ENCODE measurements at places on chromosomes 16 and 17.
A peak's percentile ranks its signal among the peaks of the same experiment; 100 is the strongest.

DNA sequence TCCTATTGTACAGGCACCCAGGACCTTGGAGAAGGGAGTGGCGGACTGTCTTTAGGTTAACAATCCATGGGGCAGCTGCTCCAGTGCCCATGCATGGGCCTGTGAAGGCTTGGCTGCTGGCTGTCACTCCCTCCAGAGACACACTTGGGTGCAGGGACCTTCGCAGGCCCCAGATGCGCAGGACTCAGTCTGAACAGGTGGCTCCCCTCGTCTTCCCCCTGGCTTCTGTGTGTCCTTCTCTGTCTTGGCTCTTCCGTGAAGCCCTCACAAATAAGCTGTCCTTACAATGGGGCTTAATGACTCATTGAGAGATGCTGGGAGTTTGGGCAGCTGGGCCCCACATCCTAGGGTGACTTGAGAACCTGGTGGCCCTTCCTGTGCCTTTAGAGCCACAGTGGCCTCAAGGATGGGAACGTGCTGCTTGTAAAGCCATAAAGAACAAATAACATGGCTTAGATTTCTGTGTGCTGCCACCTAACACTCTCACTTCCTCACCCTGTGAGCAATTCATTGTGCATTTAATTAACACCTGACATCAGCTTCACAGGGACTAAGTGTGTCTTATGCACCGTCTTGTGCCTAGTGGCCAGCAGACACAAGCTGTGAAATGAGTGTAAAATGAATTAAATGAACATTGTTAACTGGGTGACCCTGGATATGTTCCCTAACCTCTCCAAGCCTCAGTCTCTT lies 340.7 kb downstream of the SNX29 start:
- DNase-seq, result no peak

DNA sequence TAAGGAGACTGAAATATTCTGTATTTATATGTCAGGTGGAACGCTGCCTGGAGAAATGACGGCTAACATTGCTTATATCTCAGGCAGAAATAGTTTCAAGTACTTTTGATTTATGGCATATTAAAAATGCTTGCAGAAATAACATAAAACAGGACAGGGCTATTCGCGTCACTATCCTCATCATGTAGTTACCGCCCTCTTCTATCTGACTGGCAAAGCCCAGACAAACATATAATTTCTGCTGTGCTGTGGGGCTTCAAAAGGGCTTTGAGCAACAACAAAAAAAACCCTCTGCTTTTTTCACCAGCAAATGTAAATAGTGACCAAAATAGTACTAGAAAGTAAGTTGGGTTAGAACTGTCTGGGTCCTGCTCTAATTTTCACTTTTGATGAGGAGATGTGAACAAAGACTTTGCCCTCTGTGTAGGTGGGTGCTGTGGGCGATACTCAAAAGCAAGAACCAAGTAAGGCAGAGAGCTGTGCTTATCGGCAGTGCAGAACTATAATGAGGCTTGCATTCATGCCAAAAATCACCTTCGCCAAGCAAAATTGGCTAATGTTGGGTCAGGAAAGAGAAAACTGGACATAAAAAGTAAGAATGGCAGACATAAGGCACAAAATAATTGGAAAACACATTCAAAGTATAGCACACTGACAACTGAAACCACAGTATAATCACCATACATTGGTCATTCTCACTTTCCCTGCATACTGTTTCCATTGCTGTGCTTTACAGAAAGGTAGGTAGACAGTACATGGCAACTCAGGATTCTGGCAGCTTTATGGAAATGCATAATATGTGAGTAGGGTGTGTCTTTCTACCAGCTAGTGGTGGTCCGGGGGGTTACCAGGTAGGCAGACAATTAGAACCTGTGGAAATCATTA lies 151.2 kb upstream of the AXIN2 start:
- no peak for DNase-seq

- DNase-seq, result no peak
Observed at GRCh38 chr17:75812096-75813013, 27.7 kb downstream of the UNK start.

DNA sequence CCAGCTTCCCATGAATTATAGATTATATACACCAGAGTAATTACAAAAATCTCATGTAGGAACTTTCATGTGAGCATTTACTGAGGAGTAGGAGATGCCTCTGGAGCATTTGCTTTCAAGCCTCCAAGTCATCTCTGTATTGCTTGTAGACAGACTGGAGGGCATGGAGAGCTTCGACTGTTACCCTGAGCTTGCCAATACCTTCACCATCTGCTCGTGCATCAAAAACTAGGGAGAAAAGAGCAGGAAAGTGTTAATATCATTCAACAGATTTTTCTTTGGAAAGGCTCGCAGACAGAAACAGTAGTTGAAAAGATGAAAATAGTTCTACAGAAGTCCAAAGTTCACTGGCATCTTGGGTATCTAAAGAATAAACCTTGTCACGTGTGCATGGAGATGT lies 99.0 kb upstream of the AKTIP start:
- no peak for DNase-seq

GRCh38 chr17:65509032-65509431 lies 52.4 kb downstream of the AXIN2 start:
- no peak for DNase-seq

- DNase-seq, result peak; percentile 12
Observed at GRCh38 chr16:49556606-49557446, 183.2 kb downstream of the C16orf78 start.

DNA sequence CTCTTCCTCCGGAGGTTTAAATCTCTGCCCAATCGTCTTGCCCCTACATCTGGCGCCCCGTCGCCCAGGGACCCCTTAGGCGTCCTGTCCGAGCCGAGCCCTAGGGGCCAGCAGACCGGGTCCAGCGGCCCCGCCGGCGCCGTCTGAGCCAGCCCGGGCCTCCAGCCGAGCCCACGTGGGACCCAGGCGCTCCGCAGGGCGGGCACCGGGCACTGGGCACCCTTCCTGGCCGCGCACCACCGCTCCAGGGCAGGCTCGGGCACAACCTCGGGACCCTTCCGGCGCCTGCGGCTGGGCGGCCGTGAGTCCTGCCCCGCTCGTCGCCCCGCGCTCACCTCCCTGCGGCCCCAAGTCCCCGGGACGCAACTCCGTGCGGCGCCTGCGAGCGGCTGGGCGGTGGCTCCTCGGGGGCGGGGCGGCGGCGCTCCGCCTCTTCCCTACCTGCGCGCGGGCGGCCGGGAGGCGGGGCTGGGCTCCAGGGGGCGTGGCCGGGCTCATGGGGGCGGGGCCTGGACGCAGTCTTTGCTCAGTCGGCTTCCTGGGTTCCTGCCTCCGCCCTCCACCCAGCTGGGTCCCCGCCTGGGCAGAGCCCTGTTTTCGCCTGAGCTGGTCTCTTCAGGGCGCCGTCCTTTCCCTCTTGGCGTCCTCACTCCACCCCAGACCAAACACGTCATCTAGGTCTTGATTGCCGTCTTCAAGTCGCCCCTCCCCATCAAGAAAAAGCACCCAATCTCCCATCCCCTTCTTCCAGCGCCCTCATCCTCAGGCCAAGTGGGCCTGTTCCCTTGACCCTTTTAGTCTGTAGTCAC lies at the start of gene RHBDF2:
Gene RHBDF2, minus strand, starts transcription at position 406 of the 809 bp plus-strand sequence. CDS start 19,899 bp downstream, outside the sequence.
- DNase-seq, result peak; percentile 76

GRCh38 chr17:16933317-16934132 lies 38.4 kb downstream of the TNFRSF13B start:
- DNase-seq, result no peak

DNA sequence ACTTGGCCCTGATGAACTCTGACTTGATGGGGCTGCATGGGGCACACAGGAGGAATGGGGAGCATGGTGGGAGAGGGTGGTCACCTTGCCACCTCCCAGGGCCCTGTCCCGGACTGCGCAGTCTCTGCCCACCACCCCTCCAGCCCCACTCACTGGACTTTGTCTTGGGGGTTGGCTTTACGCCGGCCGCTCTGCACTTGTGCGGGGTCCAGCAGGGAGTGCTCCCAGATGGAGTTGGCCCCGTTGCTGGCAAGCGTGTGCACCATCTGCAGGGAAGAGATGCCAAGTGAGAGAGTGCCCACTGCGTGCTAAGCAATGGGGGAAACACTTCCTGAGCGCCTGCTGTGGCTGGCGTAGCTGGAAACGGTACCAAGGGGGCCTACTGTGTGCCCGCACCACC lies 6.7 kb downstream of the GIT1 start:
- no peak for DNase-seq

DNA sequence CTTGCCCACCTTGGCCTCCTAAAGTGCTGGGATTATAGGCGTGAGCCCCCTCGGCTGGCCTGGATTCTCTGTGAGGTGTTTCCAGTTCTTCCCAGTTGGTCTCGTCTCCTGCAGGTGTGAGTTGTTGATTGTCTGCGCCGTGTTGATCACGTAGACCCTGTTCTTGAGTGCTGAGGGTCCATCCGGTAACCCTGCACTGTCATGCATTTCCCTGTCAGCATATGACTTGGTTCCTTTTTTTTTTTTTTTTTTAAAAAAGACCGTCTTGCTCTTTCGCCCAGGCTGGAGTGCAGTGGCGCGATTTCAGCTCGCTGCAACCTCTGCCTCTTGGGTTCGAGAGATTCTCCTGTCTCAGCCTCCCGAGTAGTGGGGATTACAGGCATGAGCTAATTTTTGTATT lies 17.3 kb downstream of the MGRN1 start:
- no peak for DNase-seq

All from KBM-7 (cell line).